Osteoblast (primary cell): ENCODE measurements at places on chromosomes 7 and 10.

GRCh38 chr7:87046456-87046855 lies 13.0 kb downstream of the ELAPOR2 start:
- no peak for DNase-seq

DNA sequence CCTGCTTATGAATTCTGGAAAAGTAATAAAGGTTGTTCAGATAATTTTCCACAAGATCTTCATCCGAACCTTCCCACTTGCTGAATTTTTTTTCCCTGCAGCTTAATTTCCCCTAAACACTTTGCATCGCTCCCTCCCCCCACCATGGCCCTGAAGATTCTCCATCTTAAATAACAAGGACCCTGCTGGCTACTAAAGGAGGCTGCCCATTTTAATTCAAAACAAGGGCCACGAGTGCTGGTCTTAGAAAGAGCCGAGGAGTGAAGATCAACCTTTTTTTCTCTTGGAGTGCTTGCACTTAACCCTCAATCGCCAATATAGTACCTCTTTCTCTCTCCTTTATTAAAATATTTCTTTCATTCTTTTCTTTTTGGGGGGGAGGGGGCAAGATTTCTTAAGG lies 9.2 kb upstream of the SP8 start:
- DNase-seq, result no peak

DNA sequence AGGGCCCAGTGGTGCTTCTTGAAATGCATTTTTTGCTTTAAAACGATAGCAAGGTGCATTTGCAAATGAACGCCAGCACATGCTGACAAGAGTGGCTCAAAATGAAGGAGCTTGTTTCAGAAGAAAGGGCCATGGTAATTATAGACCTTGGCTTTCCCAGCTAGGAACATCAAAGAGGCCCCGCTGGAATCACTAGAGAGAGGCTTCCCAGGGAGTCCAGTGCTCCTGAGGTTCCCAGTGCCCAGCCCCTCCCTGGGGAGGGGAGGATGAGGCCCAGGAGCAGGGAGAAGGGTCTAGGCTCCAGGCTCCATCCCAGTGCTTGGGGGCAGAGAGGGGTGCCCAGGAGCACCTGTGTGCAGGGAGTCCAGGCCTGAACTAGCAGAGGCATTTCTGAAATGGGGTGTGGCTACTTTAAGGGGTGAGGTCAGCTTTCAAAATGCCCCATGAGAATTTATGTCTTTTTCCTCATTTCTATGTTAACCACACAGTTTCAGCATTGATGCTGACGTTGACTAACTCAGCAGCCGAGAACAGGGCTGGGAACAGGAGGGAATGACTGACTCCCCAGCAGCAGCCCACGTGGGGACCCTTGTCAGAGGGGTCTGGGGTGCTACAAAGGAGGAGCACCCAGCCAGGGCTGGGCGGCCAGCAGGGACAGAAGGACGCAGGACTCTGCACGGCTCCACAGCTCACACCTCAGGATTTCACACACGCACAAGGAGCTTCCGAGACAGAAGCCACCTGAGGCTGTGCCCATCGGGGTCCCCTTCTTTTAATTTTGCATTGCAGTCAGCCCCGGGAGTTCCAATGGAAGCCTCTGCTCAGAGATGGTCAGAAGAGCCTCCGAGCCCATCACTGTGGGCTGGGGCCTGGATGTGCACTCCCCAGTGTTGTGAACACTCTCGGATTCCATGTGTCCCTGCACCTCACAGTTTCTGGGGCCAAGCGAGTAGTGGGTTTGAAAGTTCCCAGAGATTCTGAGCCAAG lies 570.2 kb downstream of the PTPRN2 start:
- DNase-seq, result no peak

GRCh38 chr7:50273301-50273700 lies 31.2 kb upstream of the IKZF1 start:
- DNase-seq, result no peak

- DNase-seq, result peak; percentile 97
Observed at GRCh38 chr10:117461766-117462423, 80.7 kb upstream of the EMX2 start.

- no peak for DNase-seq
Observed at GRCh38 chr7:55104712-55105433, 86.1 kb downstream of the EGFR start.

DNA sequence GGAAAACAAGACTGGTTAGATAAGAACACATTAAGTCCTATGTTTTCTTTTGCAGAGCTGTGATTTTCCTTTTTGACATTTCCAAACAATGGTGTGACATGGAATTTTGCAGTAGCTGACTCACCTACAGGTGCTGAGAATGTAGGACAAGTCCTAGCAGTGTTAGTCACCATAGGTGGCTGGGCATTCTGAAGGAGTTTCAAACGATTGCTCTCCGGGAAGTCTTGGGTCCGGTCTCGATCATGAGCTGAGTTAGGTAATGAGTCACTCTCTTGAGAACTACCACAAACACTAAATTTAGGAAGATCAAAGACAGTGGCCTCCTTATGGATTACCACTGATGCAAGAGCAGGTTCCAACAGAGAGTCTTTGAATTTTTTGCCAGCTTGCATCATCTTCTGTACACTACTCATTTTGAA lies 3.6 kb downstream of the FIGNL1 start:
- DNase-seq, result no peak

DNA sequence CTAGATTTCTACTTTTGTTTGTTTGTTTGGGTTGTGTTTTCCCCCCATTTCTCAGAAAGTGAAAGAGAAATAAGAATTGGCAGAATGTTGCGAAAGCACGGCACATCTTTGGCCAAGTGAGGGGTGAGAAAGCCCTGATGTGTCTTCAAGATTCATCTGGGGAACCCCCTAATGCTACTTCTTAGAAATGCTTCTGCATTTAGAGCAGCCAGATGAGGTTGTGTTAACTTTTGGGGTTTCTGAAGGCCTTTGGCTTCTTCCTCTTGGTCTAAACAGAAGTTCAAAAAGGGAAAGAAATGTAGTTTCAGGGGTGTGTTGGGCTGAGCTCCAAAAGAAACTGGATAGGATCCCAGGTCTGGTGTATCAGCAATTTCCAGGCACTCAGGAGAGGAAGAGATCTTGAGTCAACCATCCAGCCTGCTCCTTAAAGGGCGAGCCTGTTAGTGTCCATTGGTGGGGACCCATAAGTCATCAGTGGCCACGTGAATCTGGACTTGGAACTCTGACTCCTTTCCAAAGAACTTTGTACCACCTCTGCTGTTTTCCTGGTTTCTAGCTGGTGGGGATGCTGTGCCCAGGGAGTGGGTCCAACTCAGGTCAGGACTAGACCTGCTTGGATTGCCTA lies 6.5 kb downstream of the DUSP5 start:
- peak; percentile 77 for DNase-seq

- DNase-seq, result no peak
Observed at GRCh38 chr7:112414855-112415490, 35.3 kb upstream of the IFRD1 start.

DNA sequence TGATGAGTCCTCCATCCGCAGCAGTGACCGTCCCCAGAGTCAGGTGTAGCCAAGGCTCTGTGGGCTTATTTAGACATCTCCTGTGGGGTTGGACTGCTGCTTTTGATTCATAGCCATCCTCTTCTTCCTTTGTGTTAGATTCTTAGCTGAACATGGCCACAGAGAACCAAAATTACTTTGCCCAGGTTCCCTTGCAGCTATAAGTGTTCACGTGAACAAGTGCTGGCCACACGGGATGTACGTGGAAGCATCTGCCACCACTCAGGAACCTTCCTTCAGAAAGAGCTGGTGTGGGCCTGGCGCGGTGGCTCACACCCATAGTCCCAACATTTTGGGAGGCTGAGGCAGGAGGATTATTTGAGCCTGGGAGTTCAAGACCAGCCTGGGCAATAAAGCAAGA lies 49.1 kb downstream of the TMEM209 start:
- DNase-seq, result peak; percentile 77

- DNase-seq, result peak; percentile 52
Observed at GRCh38 chr10:81875467-81876252, 666 bp downstream of the NRG3 start.

DNA sequence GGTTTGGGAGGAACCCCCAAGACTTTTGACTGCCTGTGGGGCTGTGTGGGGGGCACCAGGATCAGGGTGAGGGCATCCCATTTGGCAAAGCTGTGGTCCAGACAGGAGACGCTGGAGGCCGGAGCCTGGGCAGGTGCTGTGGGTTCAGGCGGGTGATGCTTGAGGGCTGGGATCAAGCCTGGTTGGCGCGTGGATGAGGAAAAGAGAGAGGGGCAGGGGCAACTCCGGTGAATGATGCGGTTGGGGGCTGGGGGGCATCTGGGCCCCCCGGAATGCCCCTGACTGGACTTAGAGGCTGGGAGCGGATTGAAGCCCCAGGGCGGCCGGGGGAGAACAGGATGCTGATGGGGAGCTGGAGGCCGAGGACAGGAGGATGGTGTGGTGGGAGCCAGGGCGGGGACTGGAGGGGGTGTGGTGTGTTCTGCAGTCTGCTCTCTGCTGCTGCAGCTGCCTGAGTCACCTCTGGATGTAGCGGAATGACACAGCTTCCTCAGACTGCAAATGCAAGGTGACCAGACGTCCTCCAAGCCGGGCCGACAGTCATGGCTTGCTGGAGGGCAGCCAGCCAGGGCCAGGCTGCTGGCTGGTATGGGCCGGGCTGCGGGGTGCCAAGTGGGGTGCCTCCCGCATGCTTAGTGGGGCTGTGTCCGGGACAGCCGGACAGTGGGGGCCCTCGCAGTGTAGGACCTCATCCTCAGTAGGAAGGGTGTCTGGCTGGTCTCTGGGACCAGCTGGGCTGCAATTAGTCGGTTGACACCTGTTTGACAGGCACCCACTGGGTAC lies 3.2 kb downstream of the MAFK start:
- DNase-seq, result peak; percentile 99

- DNase-seq, result no peak
Observed at GRCh38 chr10:79277579-79278269, 69.5 kb upstream of the PPIF start.
